Stimulated activated CD4-positive, alpha-beta T cell treated with anti-CD3 and anti-CD28 coated beads, TNF-alpha, amount 100 ng/mL, for 4 hours (primary cell): ENCODE measurements at places on chromosomes 4 and X.

GRCh38 chr4:184322328-184323025 lies 104.8 kb upstream of the ENPP6 start:
- no peak for DNase-seq

- DNase-seq, result no peak
These were observed 180.2 kb downstream of the PALLD start for GRCh38 chr4:168677063-168677462.

DNA sequence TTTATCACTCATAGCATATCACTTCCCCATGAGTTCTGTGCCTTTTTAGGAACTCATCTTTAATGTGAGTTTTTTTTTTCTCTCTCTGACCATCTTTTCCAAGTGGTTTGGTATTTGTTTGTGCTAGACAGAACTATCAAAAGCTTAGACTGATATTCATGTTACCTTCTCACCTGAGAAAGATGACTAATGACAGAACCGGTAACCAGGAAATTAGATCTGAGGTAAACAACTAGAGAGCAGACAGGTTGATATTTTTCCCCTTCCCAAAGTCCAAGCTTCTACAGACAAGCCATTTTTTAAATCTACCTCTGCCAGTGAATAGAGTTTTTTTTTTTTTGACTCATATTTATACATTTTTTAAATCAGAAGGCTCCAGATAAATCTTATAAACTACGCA lies 17.0 kb upstream of the SRD5A3 start:
- no peak for DNase-seq

- no peak for DNase-seq
These were observed 569 bp downstream of the ARFIP1 start for GRCh38 chr4:152780267-152780778.

- no peak for DNase-seq
These were observed 41.3 kb downstream of the KIF4A start for GRCh38 chrX:70331161-70331560.

DNA sequence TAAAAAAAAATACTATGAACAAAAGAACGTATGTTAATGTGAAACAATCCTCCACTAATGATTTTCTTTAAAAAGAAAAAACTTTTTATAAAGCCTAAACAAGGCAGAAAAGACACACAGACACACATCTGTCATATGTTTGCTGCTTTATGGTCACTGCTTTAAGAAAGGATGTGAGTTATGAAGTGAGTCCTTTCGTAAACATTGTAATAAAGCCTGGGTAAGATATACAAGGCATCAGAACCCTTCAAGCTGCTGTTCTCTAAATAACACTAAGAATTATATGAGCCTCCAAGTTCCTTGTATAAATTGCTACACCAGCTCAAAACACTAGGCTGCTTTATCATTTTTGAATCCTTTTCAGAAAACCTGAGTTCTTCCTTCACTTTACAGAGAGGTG lies 81.6 kb downstream of the FBXO8 start:
- no peak for DNase-seq

GRCh38 chr4:119930546-119930945 lies 136.1 kb downstream of the MAD2L1 start:
- DNase-seq, result no peak

DNA sequence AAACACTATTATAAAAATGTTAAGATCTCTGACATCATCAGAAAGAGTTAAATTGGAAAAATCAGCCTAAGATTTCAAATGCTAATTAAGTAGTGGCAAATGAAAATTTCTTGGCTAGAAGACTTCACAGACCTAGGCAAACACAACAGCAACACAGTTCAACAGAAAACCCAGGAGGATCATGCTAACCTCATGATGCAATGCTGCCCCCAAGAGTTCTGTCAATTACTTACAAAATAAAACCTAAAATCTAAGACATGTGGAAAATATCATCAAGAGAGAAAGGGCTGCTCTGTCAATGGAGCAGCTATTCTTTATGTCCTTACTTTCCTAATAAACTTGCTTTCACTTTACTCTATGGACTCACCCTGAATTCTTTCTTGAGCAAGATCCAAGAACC lies 21.0 kb downstream of the S100G start:
- DNase-seq, result no peak

- DNase-seq, result no peak
These were observed 24.6 kb downstream of the ADGRG2 start for GRCh38 chrX:19097553-19098283.

GRCh38 chr4:4981427-4981826 lies 37.8 kb downstream of the CYTL1 start:
- no peak for DNase-seq
